ENCODE measurements at places on chromosomes 2 and 18.

DNA sequence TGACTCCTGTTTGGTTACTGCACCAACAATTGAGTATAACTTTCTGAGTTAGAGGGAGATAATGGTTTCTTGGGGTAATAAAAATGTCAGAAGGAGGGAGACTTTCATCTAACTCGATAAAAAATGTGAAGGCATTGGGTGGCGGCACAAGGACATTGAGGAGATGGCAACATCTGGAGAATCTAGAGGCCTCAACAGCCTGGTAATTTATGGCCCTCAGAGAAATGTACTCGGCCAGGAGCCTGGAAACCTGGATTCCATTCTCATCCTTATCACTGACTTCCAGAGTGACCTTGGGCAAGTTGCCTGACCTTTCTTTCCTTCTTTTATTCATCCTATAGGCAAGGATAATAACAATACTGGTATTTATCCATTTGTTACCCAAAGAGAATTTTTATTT, 173.5 kb upstream of the MEX3C start:
- no peak for DNase-seq

DNA sequence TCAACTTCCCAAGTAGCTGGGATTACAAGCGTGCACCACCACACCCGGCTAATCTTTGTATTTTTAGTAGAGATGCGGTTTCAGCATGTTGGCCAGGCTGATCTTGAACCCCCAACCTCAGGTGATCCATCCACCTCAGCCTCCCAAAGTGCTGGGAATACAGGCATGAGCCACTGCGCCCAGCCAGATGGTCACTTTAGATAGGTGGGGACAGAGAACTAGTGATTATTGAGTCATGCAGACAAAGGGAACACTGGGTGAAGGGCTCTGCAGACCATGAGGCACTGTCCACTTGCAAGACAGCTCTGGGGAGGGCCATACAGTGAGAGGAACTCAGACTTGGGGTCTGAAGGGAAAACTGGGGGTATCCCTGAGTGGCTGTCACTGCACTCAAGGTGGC, 58.4 kb upstream of the POMC start:
- DNase-seq: no peak

- DNase-seq: peak; percentile 88
Measured at GRCh38 chr2:238285653-238286082, 2.7 kb downstream of the PER2 start.

GRCh38 chr2:200968735-200969134, 5.3 kb upstream of the ORC2 start:
- DNase-seq: no peak

DNA sequence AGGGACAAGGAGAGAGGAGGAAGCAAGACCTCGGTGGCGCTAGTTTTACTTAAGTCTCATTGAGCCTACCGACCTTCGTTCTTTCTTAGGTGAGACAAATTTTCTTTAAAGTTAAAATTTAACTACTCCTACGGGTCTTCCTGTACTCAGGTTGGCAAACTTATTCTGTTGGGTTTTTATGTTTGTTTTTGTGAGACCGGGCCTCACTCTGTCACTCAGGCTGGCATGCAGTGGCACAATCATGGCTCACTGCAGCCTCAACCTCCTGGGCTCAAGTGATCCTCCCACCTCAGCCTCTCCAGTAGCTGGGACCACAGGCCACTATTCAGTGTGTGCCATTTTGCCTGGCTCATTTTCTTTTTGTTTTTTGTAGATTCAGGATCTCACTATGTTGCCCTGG, 189.0 kb downstream of the TNS1 start:
- no peak for DNase-seq

- DNase-seq: peak; percentile 69
Measured at GRCh38 chr2:216666461-216667233, 28.7 kb downstream of the IGFBP5 start.

GRCh38 chr18:51279367-51279984, 82.0 kb upstream of the MEX3C start:
- DNase-seq: no peak

GRCh38 chr2:46119453-46119852, 177.8 kb upstream of the EPAS1 start:
- no peak for DNase-seq

GRCh38 chr2:64092502-64092901, 51.7 kb downstream of the PELI1 start:
- no peak for DNase-seq

- peak; percentile 44 for DNase-seq
Measured at GRCh38 chr2:148614322-148615049, 30.1 kb upstream of the EPC2 start.

- no peak for DNase-seq
Measured at GRCh38 chr2:101398116-101398821, 11.0 kb upstream of the CREG2 start.

DNA sequence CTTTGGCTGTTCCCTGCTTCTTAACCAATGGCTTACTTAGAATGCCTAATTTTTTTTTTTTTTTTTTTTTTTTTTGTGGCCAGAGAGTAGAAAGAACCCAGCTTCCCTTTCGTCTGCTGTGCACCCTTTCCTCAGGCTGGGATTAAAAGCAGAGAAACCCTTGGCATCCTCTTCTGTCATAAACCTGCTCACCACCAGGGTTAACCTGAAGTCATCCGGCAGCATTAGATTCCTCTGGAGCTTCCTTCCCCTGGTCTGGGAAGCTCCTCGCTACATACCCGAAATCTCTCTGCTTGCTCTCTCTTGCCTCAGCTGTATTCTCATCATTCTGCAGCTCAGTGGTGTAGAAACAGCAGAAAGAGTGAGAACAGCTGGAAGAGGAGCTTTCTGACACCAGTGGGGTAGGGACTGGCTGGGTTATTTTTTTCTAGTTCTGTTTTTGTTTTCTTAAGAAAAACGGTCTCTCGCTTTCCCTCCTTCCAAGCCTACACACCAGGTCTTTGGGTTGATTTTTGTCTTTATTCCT, 339.0 kb upstream of the MEIS1 start:
- DNase-seq: no peak

- DNase-seq: peak; percentile 26
Measured at GRCh38 chr2:43060390-43061016, 165.9 kb downstream of the ZFP36L2 start.

DNA sequence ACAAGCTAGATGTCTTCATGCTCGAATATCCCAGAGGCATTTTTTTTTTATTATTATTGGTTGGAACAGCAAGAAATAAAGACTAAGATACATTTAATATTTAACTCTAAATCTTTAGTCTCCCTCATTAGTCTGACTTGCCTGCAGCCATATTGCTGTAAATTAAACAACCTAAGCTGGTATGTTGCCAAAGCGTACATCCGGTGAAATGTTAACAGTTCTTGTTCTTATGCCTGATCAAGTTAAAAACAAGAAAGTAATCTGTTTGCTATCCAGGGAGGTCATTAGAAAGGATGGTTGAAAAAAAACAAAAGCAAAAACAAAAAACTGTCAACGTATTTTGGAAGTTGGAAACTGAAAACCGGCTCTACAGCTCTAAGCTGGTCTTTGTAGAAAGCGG, 125.9 kb upstream of the NABP1 start:
- DNase-seq: no peak

DNA sequence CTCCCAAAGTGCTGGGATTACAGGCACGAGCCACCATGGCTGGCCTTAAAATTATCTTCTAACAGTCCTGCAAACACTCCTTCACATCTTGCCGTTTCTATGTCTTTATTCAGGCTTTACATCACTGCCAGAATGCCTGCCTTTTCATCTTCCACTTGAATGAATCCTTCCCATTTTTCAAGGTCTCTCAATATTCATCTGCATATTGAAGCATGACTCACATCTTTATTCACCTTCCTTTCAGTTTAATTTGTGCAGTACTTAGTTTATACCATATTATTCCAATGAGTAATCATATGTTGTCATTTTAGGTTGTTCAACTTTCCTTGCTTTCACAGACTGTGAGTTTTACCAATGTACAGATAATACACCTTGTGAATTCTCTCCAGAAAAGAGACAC, 510.1 kb upstream of the PIK3C3 start:
- no peak for DNase-seq

DNA sequence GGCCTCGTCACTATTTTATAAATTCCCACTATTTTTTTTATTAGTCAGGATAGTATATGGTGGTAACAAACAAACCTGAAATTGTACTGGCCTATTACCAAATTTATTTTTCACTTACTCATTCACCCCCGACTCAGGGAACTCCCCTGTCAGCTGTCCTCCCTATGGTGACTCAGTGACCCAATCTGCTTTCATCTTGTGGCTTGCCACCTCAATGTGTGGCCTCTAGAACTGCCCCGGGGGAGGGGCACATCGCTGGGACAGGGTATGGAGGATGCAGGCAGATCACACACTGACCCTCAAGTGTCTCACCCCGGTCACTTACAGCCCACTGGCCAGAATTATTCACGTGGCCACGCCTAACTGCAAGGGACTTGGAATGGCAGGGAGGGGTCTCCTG, 71.6 kb downstream of the ACTR2 start:
- DNase-seq: no peak

GRCh38 chr2:73841912-73842738, 13.4 kb downstream of the STAMBP start:
- DNase-seq: no peak

DNA sequence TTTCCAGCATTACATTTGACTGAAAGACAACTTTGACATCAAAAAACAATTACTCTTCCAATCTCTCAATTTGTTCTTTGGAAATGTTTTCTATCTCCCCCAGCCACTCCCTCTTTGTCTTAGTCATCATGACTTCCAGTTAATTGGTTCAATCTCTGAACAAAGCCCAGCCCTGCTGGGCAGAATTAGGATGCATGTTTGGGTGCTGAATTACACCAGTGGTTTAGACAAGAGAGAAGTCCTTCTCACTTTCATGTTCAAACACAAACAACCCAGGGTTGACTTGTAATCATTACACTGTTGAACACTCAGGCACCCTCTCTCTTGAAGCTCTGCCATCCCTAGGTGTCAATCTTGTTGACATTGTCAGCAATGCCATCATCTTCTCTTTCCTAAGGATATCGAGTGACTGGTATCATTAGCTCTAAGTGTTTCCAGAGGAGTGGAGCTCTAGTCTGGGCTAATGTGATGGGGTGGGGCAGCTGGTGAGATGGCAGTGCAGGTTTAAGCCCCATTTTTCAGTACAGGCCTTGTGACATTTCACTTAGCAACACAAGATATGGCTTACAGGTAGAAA, 90.8 kb upstream of the MEIS1 start:
- no peak for DNase-seq

DNA sequence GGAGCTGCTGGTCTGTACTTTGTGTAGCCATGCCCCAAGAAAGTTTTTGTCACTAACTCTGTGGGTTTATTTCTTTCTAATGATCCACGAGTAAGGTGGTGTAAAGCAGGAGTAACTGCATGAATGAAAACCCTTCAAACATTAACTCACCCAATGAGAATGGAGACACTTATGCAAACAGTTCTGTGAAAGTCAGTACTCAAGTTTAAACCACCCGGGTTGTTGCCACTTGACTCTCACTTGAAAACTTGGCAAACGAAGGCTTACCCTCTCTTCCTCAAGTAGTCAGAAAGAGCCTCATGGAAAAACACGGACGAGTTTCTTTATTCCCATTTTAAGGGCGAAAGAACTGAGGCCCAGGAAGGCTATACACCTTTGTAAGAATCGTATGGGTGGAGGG, 117.5 kb downstream of the MMADHC start:
- no peak for DNase-seq

GRCh38 chr2:200367155-200367554, 60.7 kb downstream of the SPATS2L start:
- no peak for DNase-seq
